ENCODE measurements at places on chromosomes 3 and 15. TPM values are rescaled to one million over a fixed set of nuclear protein-coding genes. Genes with fewer than 3 reads are reported as not detected.

CCDC191 gene
- 5.1 TPM for polyA plus RNA-seq

GRCh38 chr3:120688121-120688520 is 6.1 kb upstream of the HGD start:
- no peak for DNase-seq

MB21D2 gene
- polyA plus RNA-seq: 1.7 TPM

- DNase-seq: no peak
Measured at GRCh38 chr3:86126552-86126951, 864.4 kb downstream of the VGLL3 start.

- no peak for DNase-seq
Measured at GRCh38 chr3:61780455-61781228, 219.3 kb downstream of the PTPRG start.

DNA sequence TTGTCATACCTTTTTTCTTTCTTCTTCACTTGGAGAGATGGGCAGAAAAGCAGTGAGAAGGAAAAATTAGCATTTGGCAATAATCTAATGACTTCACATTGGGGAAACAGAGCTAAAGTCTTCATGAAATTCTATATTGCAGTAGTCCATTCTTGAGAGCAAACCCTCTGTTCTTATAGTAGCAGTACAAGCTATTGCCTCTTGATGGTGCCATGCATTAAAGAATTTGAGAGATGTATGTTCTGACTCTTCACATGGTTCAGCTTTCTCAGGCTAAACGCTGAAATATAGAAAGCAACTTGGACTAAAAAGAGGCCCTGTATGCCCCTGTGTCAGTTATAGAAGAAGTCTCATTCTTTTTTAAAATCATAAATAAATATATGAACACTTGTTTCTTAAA is 36.0 kb downstream of the PHLDB2 start:
- DNase-seq: no peak

Measured in pancreas (tissue), 10 donors.